ENCODE measurements at places on chromosomes 2 and 18. TPM values are rescaled to one million over a fixed set of nuclear protein-coding genes. Genes with fewer than 3 reads are reported as not detected.

The CD207 gene
- not detected for total RNA-seq

The TMEM178A gene
- not detected for total RNA-seq

The RAB10 gene
- total RNA-seq = 115 TPM

The ZAP70 gene
- not detected for total RNA-seq

The OTX1 gene
- 3.8 TPM for total RNA-seq

The CDKL4 gene
- total RNA-seq = not detected

The RPRM gene
- total RNA-seq = not detected

The TCF23 gene
- total RNA-seq = 0.03 TPM

The SLC5A7 gene
- not detected for total RNA-seq

The KLHL29 gene
- 6.4 TPM for total RNA-seq

The TIMM21 gene
- total RNA-seq = 45.9 TPM
